Stimulated activated CD8-positive, alpha-beta memory T cell treated with anti-CD3 and anti-CD28 coated beads, Interleukin-4, amount 100 ng/mL, for 48 hours (primary cell): ENCODE measurements at places on chromosomes 3 and 15.

GRCh38 chr3:50050361-50050760, 38.4 kb upstream of the RBM5 start:
- DNase-seq, result no peak

DNA sequence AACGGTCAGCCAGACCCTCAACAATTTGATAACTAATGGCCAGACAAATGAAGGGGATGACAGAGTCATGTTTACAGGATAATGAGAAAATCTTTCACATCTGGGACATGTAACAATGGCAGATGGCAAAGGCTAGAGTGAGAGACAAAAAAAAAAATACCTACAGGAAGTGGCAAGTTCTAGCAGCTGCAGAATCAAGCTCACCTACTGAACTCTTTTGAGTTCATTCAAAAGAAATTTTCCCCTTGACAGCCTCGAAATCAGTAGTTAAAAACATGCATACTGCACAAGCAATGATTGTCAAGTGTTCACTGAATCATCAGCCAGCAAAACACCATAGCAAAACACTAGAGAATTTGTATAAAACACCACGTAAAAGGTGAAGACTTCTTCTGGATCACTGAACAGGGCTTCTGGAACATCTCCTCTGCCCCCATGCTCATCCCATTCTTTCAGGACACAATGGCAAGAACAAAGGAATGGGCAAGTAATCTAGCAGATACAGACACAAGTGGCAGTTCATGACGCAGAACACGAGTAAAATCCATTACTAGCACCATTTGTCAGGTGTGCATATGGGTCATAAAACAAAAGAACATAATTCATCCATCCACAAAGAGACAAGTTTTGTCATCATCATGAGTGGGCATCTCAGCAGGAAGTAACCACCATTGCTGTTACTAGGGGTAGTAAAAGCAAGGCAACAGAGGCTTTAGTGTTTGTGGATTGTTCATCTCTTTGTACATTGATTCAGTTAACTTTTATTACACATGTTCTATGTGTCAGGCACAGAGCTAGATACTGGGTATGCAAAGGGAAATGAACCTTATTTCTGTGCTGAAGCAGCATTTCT, 13.8 kb upstream of the KCNMB2 start:
- no peak for DNase-seq

DNA sequence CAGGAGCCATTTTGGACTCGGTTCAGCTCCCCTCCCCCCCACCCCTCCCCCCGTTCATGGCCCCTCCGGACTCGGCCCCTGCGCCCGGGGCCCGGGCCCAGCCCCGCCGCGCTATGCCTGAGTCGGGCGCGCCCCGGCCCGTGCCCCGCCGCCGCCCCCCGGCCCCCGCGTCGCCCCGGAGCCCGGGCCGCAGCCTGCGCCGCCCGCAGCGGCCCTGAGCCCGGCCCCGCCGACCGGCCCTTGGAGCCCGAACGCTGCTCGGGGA, 155 bp downstream of the ACVR2B start:
- no peak for DNase-seq

- peak; percentile 65 for DNase-seq
These were observed 794 bp downstream of the ARPP19 start for GRCh38 chr15:52567871-52568600.

GRCh38 chr3:83251490-83251889, 1490.0 kb upstream of the GBE1 start:
- no peak for DNase-seq

DNA sequence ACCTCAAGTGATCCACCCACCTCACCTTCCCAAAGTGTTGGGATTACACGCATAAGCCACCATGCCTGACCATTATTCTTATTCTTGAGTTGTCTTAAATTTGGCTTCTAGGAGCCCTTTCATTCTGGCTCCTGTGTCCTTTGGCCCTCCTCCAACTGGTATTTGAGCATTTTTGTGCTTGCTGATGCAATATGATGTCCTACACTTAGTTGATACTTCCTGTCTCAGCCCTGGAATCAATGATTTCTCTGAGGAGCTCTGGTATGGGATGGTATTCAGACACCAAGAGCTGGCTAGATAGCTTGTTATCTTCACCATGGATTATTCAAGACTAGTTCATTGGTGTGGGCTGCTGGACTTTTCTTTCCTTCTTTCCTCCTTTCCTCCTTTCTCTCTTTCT, 25.4 kb downstream of the ZNF621 start:
- DNase-seq, result no peak

GRCh38 chr3:88061746-88062145, 2.7 kb downstream of the ZNF654 start:
- DNase-seq, result no peak

DNA sequence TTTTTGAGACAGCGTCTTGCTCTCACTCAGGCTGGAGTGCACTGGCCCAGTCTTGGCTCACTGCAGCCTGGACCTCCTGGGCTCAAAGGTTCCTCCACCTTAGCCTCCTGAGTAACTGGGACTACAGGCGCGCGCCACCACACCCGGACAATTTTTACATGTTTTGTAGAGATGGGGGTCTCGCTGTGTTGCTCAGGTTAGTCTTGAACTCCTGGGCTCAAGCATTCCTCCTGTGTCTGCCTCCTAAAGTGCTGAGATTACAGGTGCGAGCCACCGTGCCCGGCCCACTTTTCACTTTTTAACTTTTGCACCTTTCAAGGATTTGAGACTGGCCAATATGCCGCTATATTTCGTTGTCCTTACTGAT, 750 bp upstream of the ITGB5 start:
- no peak for DNase-seq

GRCh38 chr3:150538324-150539208, 7.7 kb downstream of the SERP1 start:
- DNase-seq, result no peak

GRCh38 chr3:124033360-124034015, 41.6 kb upstream of the ROPN1 start:
- peak; percentile 22 for DNase-seq

- no peak for DNase-seq
These were observed 148.9 kb downstream of the GREM1 start for GRCh38 chr15:32866454-32867312.

GRCh38 chr3:40715551-40715950, 190.8 kb downstream of the ZNF621 start:
- DNase-seq, result no peak

DNA sequence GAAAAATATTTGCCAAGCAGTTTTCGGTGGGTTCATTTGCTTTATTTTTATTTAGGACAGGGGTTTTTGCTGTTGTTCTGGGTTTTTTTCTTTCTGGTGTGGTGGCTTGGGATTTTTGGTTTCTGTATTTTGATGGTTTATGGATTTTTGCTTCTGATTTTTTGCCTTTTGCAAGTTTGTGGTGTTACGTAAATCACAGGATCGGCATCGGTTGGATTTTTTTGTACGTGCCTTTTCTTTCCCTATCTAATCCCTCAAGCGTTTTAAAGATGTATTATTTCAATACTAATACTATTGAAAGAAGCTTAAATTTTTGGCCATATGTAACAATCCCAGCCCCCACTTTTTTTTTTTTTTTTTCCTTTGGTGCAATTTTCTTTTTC, 782 bp upstream of the BCL6 start:
- no peak for DNase-seq

DNA sequence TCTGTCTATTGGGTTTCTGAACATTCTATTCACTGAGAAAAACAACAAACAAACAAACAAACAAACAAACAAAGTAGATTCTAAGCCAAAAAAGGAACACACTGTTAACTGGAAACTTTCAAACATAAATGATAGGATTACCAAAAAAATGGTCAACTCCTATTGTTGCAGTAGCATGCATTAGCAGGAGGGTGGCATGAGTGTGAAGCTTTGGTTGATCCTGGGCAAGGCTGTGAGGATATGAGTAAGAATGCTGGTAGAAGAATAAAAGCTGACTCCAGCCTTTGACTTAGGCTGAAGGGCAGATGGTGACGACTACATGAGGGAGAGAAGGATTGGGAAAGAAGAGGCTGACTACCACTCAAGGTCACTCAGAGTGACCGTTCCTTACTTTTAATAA, 810.3 kb downstream of the VGLL3 start:
- no peak for DNase-seq

- no peak for DNase-seq
These were observed 20.3 kb downstream of the FBLN2 start for GRCh38 chr3:13569201-13569600.

DNA sequence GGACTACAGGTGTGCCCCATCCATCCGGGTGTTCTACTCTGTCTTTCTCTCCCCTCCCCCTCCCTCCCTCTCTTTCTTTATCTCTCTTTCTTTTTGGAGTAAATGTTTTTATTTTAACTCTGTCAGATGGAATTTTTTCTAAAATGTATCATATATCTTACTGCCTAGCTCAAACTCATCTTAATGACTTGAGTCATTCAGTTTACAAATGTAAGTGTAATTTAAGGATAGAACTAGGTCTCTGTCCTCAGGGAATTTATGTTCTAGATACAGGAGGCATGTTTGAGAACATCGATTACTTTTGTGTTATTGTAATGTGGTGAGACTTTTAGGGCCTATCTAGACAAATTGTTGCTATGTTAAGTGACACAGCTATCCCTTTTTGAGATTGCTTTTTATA, 3.5 kb downstream of the TBC1D23 start:
- no peak for DNase-seq

DNA sequence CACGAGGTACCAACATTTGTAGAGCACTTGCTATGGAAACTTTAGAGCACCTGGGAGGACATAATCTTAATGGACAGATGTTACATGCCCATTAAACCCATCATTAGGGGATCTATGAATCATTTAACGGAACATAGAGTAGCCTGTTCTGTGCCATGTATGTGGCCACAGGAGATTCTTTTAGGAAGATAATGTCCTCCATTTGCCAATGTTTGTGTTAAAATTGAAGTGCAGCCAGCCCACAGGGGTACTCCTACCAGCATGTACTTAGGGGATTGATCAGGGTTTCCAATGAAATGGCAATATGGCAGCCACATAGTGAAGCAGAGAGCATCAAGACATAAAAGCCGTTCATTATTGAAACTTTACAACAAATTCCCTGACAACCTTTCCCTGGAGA, 70.7 kb downstream of the TNIK start:
- DNase-seq, result no peak

DNA sequence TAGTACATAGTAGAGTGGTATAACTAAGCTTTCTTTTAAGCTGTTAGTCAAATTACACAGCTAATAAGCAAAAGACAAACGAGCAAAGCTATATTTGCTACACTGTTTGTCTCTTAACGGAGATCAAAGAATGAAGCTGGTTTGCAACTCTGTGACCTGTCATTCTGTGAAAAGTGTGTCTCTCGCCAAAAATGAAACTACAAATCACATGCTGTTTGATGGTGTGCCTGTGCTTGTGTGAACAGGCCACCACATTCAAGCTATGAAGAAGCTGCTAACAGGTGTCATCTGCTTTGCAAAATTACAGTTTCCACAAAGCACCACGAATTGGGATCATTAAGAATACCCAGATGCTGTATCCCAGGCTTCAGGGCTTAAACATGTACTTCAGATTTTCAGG, 667.8 kb upstream of the NAALADL2 start:
- DNase-seq, result no peak
